ENCODE measurements at places on chromosomes 12 and 14.

DNA sequence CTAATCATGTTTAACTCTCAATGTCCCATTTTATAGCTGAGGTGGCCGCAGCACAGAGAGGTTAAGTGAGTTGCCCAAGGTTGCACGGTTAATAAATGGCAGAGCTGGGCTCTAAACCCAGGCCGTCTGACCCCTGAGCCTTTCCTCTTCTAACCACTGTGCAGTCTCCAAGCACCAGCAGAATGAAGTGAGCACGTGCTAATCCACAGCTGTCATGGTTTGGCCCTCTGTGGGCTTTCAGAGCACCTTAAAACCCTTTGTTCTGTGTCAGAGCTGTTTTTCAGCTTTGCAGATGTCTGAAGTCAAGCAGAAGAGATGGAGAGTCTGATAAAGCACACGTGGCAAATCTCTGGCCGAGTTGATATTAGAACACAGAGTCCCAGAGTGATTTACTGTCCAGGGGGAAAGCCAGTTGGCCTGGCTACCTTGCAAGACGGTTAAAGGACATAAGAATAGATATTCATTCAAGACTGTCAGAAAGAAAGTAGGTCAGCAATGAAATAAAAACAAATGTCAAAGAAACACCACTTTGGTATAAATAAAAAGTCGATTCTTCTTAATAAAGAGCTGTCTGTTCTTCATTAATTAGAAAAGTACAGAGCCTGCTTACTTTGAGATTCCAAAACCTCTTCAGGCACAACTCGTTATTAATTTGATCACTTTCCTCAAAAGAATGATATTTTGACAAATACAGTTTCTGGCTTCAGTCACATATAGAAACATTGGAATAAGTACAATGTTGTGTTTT is 107.3 kb downstream of the CRADD start:
- no peak for DNase-seq

DNA sequence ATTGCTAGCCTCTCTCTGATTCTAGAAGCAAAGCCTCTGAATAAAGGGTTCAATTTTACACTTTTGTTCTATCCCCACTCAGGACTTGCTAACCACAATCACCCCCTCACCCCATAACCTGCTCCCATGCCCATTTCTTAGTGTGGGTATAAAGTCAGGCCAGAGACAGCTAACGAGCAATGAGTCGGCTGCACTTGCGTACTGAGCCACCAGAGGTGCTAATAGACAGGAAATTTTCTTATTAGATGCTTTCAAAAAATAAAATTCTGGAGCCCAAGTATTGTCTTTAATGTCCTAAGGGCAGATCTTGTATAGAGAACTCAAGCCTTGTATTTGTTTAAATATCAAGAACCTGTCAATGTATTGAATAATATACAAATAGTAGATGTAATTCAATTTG is 256.9 kb downstream of the SYT1 start:
- no peak for DNase-seq

GRCh38 chr14:90857866-90858265 is 41.6 kb upstream of the TTC7B start:
- DNase-seq, result no peak

DNA sequence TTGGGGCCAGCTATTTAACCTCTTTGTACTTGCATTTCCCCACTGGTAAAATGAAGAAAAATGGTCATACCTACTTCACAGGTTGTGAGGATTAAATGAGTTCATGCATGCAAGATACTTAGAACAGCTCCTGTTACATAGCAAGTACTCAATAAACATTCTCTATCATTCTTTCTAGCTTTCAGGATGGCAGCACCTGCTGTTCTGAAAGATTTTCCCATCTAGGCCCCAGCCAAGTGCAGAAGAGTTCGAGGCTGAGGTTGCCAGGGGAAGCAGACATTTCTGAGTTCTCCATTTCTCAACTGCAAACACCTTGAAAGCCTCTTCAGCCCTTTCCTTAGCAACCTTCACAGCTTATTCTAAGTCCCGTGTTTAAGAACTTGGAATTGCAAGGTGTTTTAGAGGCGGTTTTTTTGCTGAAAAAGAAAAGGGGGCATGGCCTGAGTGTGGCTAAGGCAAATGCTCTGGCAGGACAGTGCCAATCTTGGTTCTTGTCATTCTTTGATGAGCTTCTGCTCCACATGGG is 73.0 kb upstream of the PRMT8 start:
- DNase-seq, result no peak

DNA sequence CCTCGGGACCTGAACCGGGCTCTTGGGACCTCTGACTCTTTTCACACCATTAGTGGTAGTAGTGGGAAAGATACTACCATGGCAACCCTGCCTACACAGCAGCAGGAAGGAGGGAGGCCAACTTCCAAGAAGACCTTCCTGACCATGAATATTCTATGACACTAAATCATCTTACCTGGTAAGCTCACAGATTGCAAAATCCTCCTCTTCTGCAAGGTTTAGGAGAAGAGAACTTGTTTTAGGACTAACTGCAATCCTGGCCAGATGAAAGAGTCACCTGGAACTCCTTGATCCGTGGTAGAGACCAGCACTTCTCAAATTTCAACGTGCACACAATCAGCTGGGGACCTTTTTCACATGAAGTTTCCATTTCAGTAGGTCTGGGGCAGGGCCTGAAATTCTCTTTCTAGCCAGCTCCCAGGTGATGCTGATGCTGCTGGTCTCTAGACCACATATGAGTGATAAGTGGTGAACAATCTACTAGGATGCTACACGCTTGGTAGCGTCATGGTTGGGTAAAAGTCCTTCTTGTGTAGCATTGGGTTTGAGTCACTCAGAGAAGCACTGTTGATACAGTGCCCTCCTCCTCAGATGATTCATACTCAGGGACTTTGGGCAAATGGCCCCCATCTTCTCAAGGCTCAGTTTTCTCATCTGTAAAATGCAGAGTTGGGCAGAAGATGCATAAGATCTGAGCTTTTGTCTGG is 35.6 kb upstream of the FICD start:
- no peak for DNase-seq

- DNase-seq, result no peak
Observed at GRCh38 chr14:95935228-95935822, 58.7 kb downstream of the TUNAR start.

- DNase-seq, result no peak
Observed at GRCh38 chr14:23355871-23356435, 3.3 kb upstream of the SLC22A17 start.

DNA sequence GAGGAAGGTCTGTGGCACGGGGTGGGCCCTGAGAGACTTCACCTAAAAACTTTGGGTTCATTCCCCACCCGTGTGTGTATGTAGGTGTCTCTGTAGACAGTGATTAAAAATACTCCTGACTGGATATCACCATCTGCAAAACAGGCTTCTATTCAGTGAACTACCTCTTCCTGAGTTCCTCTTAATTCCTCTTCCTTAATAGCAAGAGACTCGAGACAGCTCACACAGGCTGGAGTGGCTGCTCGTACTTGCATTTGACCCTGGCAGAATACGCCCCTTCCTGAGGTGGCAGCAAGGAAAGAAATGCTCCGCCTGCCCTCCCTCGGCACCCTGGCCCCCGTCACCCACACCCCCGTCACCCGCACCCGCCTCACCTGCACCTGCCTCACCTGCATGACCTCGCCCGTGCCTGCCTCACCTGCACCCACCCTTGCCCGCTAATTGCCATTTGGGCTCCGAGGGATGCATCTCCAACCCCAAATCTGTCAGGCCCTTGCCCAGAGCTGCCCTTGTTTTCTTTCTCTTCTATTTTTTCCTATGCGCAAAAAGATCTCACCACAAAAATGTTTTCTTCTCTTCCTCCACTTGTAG is 90.0 kb downstream of the FBXL14 start:
- DNase-seq, result no peak

Data from activated naive CD4-positive, alpha-beta T cell treated with anti-CD3 and anti-CD28 coated beads, Interleukin-2, amount 50 U/mL, for 16 hours (primary cell).